Stimulated activated CD8-positive, alpha-beta memory T cell treated with anti-CD3 and anti-CD28 coated beads, Interleukin-2, amount 100 ng/mL, for 1 hour (primary cell): ENCODE measurements at places on chromosomes 7 and 10.

GRCh38 chr7:123028339-123028738 lies 32.8 kb upstream of the TAS2R16 start:
- DNase-seq: no peak

DNA sequence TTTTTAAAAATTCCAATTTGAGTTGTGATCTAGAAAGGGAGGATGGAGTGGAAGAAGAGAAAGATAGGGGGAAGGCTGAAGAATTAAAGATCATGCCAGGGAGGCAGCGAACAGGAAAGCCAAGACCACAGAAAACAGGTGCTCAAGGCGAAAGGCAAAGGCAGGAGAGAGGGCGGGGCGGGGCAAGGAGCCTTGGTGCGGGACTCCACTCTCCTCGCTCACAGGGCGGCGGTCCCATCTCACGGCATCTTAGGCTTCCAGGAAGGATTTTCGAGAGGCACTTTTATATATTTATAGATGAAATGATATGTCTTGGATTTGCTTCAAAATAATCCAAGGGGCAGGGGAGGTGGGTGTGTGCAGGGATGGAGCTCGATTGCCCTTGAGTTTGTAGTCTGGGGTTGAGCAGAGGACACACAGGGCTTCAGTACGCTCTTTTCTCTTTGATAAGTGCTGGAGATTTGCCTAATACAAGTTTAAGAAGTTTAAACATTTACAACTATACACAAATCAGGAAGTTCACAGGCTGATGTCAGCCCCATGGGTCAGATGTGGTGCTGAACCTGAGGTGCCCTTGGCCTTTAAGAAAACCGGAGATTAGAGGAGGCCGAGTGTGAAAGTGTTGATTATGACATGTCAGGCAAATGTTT lies 161.1 kb downstream of the PRKAG2 start:
- DNase-seq: no peak

DNA sequence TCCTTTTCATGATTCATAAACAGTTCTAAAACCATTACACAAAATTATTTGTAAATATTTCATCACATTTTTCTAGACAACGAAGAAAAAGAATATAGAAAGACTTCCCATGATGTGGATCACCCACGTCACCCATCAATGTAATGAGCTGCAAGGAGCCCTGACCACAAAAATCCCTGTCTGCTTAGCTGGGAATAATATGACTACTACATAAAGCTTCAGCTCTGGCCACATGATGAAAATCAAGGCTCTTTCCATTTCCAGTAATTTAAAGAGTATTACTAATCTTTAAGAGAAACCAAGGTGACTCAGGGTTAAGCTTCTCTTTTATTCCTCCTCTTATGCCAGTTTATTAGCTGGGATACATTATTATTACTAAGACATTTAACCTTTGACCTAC lies 180.8 kb upstream of the CACNA2D1 start:
- DNase-seq: no peak

GRCh38 chr7:17580856-17581255 lies 282.4 kb downstream of the AHR start:
- no peak for DNase-seq

DNA sequence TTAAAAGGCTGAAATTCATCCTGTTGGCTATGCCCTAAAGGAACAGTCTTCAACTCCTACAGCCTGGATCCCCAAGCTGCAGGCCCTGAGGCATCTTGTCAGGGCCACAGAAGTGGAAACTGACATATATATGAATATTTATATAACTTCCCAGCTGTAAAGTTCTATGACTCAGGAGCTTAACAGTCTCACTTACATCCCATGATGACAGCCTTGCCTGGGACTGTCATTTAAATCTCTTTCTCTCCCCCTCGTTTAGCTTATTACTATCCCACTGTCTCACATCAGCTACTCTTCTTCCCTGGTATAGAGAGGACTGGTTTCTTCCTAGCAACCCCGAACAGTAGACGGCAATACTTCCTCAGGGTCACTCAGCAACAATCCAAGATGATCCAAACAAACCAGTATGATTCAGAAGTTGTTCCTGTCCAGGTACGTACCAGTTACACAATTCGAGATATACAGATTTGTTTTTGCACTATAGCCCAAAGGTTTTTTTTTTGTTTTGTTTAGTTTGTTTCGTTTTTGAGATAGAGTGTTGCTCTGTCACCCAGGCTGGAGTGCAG lies 22.7 kb downstream of the KIAA1549 start:
- DNase-seq: no peak
